ENCODE measurements at places on chromosomes 1 and 21.

DNA sequence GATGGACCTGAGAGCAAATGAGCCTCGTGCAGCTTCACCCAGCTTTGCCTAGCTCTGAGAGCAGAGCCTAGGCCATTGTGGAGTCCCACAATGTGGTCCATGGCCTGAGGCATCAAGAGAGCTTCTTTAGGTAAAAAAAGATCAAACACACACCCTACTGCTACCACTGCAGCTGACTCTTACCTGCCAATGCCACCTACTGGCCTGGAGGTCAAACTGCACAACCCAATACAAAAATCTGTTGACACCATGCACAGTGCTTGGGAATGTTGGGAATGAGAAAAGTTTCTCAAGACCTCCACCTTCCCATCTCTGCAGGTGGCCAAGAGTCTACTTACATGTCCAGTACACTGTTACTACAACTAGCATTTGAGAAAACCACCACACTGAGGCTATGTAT, 60.6 kb downstream of the UCHL5 start:
- DNase-seq, result no peak

DNA sequence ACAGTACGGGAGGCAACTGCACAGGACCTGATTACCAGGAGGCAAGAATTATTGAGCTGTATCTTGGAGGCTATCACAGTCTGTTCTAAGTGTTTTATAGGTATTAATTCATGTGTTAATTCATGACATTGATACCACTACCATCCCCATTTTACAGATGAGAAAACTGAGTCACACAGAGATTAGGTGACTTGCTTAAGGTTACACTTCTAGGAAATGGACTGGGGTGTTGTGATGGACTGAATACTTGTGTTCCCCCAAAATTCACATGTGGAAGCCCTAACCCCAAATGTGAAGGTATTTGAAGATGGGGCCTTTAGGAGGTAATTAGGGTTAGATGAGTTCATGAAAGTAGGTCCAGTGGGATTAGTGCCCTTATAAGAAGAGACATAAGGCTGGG, 10.1 kb upstream of the TRIM63 start:
- no peak for DNase-seq

DNA sequence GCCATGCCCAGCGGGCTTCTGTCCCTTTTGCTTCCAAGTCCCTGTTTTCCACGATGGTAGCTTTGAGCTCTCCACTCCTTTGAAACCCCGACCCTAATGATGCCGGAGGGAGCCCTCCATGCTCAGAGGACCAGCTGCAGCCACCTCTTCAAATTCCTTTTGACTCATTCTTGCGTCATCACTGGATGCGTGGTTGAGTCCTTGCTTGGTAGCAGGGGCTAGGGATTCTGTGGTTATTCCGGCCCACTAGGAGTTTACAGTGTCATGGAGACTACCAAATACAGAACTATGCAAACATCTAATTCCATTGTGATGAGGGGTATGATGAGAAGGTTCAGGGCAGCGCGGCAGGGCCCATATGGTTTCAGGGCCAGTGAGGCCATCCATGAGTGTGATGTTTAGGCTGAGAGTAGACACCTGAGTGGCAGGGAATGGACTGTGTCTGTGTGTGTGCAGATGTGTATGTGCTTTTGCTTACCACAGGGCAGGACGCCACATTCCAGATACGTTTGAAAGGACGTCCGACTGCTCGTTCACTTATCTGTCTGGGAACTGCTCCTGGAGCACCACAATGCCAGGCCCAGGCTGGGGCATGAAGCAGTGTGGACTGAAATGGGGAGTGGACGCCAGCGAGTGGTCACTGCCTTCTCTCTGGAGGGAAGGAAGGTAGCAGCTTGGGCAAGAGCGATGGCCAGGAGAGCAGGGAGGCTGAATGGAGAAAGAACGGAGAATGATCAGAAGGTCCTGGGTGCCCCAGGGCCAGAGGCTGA, 30.4 kb upstream of the ZBTB21 start:
- DNase-seq, result no peak

DNA sequence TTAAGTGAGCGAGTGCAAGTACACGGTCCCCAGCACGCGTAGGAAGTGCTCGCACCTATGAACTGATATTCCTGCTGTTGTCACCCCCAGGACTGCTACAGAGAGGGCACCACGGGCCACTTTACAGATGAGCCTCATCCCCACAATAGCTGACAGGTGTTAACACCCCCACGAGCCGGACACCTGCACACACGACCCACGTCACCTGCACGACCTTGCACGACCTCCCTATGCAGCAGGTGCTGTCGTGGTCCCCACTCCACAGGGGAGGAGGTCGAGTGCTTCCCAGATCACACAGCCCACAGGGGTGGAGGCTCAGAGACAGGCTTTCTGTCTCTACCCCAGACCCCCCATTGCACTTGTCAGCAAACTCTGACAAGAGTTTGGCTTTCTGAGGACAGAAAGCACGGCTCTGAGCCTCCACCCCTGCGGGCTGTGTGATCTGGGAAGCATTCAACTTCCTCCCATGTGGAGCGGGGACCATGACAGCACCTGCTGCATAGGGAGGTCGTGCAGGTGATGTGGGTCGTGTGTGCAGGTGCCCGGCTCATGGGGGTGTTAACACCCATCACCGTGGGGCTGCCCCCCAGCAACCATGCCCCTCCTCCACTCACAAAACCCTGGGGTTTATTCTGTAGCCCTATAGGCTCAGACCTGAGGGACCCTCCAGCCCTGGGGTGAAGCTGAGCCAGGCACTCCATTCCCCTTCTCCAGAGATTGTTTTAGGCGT, 80.8 kb downstream of the MATN1 start:
- DNase-seq, result no peak

DNA sequence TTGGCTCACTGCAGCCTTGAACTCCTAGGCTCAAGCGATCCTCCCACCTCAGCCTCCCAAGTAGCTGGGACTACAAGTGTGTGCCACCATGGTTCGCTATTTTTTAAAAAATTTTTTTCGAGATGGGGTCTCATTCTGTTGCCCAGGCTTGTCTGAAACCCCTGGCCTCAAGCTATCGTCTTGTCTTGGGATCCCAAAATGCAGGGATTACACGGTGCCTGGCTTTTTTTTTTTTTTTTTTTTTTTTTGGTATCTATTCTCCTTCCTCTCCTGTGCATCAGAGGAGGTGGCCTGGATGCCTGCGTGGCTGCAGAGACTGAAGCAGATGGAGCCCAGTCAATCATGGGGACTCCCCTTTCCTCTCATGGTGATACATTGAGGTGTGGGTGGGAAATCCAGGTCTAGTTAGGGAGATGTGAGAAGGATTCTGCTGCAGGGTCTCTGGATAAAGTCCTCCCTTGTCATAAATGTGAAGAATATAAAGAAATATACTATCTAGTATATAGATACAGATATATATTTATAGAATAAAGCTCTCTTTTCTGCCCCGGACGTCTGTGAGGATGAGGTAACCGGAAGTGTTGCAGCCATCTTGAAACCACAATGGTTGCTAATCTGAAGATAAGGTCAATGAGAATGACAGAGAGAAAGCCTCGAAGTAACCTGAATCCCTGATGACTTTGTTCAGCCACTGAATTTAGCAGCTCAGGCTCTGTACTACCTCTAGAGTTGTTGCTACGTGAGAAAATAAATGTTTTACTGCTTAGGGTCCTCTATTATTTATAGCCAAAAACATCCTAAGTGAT, 19.5 kb upstream of the RGSL1 start:
- no peak for DNase-seq

GRCh38 chr21:32886339-32886738, 114.8 kb upstream of the PAXBP1 start:
- DNase-seq, result no peak

DNA sequence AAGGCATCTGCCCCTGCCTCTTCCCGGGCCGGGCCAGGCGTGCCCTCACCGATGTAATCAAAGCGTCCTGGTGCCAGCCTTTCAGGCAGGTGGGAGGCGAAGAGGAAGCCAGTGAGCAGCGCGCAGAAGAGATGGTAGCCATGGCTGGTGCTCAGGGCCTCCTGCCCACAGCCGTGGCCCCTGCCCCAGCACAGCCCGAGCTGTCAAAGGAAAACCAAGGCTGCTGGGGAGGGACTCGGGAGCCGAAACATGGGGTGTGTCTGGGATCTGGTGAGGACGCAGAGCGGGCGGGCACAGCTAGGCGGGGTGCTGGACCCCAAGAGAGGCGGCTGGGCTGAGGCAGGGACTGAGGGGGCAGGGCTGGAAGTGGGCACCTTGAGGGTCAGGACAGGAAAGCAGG, 2.7 kb downstream of the BGLAP start:
- DNase-seq, result no peak

Data from GM12891 (cell line).